ENCODE measurements at places on chromosomes 5 and 9.
A peak's percentile ranks its signal among the peaks of the same experiment; 100 is the strongest.

GRCh38 chr9:35646533-35647265 lies 4.0 kb downstream of the SIT1 start:
- peak; percentile 90 for DNase-seq
- peak overlapping the region; percentile 98 for H3K4me3 ChIP-seq
- H3K4me1 ChIP-seq = peaks cover 41% of the 10 kb centered on the region
- peaks cover 4% of the 10 kb centered on the region for H3K36me3 ChIP-seq

- no peaks in the 10 kb centered on the region for H3K4me1 ChIP-seq
- no peak overlapping the region for H3K4me3 ChIP-seq
- H3K36me3 ChIP-seq = peaks cover 2% of the 10 kb centered on the region
- peaks cover 37% of the 10 kb centered on the region for H3K27me3 ChIP-seq
- no peak overlapping the region for H3K27ac ChIP-seq
Measured at GRCh38 chr9:95551406-95551805, 34.6 kb upstream of the PTCH1 start.

- H3K4me1 ChIP-seq = no peaks in the 10 kb centered on the region
- no peaks in the 10 kb centered on the region for H3K36me3 ChIP-seq
- H3K4me3 ChIP-seq = no peak overlapping the region
- H3K27ac ChIP-seq = no peak overlapping the region
Measured at GRCh38 chr5:148685520-148686134, 31.3 kb upstream of the HTR4 start.

DNA sequence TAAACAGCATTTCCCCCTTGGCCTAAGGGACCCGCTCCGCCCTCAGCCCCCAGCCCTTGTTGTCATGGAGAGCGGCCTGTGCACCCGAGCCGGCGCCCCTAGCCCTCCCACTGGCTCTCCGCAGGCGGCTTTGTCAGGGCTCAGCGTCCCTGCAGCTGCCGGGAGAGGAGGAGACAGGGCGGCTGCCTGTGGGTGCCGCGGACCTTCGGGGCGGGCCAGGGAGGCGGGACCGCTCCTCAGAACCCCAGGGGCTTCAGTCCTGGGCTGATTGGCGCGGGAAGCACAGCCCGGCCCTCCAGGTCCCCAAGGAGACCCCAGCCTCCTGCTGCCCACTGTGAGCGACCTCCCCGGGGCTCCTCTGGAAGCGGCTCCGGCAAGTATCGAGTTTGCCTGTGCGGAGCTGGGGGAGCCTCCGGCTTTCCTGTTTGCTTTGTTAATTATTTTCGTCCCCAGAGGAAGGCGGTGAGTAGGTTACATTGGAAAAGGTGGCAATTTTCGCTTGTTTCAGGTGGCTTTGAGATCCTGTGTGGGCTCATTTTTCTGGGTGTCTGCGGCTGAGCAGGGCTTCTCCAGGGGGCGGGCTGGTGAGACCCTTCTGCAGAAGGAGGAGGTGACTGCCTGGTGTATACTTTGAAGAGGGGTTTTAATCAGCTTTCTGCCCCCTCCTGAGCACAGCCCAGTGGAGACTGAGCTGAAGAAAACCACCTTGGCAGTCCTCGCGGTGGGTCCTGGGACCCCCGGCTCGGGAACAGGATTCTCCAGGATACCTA lies at the start of gene FGD3:
TSS of gene FGD3 (plus strand) at position 256 of the 770 bp plus-strand sequence. CDS start 28,734 bp downstream, outside the sequence.
- peak within 1 kb of the TSS; percentile 67 for H3K4me3 ChIP-seq
- peak; percentile 33 for DNase-seq
- H3K4me1 ChIP-seq = peaks cover 40% of the 10 kb centered on the region
- H3K27me3 ChIP-seq = no peaks in the 10 kb centered on the region
- peak within 1 kb of the TSS; percentile 94 for H3K27ac ChIP-seq

GRCh38 chr9:106670418-106670817 lies 192.5 kb upstream of the ZNF462 start:
- no peaks in the 10 kb centered on the region for H3K4me1 ChIP-seq
- H3K27ac ChIP-seq = no peak overlapping the region
- H3K27me3 ChIP-seq = no peaks in the 10 kb centered on the region
- DNase-seq = no peak

DNA sequence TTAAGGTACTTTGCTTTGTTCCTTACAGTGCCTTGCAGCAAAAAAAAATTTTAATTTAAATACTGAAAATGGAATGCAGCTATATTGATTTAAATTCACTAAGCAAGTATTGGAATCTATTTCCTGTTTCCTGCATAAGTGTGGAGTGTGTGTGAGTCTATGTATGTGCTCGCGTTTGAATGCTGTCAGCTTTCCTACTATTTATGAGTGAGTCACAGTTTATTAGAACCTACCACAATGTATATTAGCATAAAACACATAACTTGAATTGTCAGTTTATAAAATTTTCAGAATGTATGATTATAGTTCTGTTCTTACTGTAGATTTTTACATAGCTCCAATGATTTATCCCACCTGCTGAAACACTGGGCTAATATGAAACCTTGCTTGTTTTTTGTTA lies 302.1 kb downstream of the NR2F1-AS1 start:
- H3K27me3 ChIP-seq = no peaks in the 10 kb centered on the region
- no peak overlapping the region for H3K4me3 ChIP-seq
- no peaks in the 10 kb centered on the region for H3K36me3 ChIP-seq
- H3K27ac ChIP-seq = no peak overlapping the region

DNA sequence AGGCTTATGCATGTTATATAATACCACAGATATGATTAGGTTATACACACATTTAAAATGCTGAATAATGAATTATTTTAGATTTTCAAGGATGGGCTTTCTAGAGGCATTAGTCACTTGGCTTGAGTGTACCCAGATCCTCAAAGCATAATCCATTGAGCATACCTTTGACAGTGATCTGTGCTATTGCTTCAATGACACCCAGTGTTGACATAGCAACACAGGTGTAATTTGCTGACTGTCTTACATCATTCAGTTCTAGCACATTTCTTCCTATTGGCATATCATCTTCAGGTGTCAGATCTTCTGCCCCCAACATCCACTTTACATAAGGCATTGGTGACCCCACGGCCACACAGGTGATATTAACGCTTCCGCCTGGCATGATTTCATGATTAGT lies 721.5 kb upstream of the DMAC1 start:
- no peaks in the 10 kb centered on the region for H3K27me3 ChIP-seq
- DNase-seq = no peak
- H3K36me3 ChIP-seq = no peaks in the 10 kb centered on the region
- no peaks in the 10 kb centered on the region for H3K4me1 ChIP-seq
- no peak overlapping the region for H3K4me3 ChIP-seq

GRCh38 chr9:86329649-86330048 lies 24.6 kb downstream of the TUT7 start:
- H3K27me3 ChIP-seq = no peaks in the 10 kb centered on the region
- peaks cover 11% of the 10 kb centered on the region for H3K36me3 ChIP-seq
- peak overlapping the region; percentile 21 for H3K27ac ChIP-seq
- DNase-seq = no peak

GRCh38 chr9:93955981-93956784 lies 1.0 kb upstream of the BARX1 start:
- H3K27ac ChIP-seq = no peak overlapping the region
- no peak for DNase-seq
- H3K4me3 ChIP-seq = peak overlapping the region; percentile 86
- H3K4me1 ChIP-seq = peaks cover 33% of the 10 kb centered on the region
- H3K27me3 ChIP-seq = peaks cover 73% of the 10 kb centered on the region

DNA sequence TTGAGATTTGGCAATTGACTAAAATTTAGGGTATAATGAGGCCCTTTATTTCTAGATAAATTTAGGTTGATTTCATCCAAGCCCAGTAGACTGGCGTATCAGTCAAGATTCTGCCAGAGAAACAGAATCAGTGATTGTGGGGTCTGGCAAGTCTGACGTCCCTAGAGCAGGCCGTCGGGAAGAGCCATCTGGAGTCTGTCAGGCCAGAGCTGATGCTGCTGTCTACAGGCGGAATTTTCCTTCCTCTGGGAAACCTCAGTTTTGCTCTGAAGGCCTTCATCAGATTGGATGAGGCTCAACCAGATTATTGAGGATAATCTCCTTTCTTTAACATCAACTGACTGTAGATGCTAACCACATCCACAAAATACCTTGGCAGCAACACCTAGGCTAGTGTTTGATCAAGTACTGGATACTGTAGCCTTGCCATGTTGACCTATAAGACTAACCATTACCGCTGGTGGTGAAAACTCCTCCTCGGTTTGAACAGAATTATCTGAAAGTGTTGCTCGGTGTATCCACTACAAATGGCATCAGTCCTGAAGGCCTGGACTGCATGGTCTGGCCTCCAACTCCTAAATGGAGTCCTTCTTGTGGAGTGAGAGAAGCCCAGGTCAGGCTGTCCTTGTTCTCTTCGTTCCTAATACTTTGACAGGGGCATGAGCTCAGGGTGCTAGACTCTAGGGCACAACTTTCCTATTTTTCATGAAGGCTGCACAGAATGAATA lies 83.2 kb upstream of the ANKH start:
- H3K27ac ChIP-seq = no peak overlapping the region
- peaks cover 3% of the 10 kb centered on the region for H3K36me3 ChIP-seq
- no peak overlapping the region for H3K4me3 ChIP-seq
- H3K4me1 ChIP-seq = peaks cover 7% of the 10 kb centered on the region

DNA sequence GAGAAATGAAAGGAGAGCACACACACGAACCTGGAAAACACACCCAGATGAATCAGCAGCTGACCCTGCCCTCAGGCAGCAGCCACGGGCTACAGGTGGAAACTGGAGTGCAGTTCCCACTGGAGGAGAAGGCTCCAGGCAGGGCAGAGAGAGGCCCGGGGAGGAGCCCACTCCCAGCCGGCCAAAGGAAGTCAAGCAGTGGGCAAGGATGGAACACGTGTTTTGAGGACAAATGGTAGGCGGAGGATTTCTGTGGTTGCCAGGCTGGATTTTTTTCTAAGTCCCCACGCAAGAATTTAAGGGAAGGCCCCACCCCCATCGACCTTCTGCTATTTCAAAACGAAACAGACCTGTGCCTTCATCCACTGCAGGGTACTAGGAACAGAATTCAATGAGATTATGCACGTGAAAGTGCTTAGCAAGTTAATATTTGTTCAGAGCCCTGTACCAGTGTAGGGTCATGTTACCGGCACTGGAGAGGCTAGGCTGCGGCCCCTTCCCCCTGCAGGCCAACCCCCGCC lies 6.8 kb downstream of the EPB41L4B start:
- no peak for DNase-seq
- peaks cover 85% of the 10 kb centered on the region for H3K27me3 ChIP-seq
- no peak overlapping the region for H3K4me3 ChIP-seq
- peaks cover 15% of the 10 kb centered on the region for H3K4me1 ChIP-seq

DNA sequence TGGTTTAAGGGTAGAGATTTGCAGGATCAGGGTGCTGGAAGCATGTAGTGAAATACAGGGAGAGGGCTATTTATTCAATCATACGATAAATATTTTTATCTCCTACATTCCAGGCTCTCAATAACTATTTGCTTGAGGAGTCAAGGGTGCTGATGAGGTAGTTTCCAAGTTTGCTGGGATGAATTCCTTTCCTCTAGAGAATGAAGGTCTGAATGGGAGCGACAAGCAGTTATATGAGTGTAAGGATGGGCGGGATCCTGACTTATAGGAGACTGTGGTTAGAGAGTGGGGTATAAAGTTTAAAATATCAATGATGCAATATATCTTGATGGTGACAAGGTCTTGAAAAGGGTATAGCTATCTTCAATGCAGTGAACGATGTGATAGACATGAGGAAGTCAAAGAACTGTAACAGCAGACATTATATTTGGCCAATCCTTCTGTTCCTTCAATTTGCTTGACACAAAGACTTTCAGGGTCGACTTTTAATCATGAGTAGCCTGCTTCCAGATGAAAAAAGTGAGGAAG lies 201.1 kb upstream of the HAPLN1 start:
- peak overlapping the region; percentile 22 for H3K4me3 ChIP-seq
- H3K36me3 ChIP-seq = no peaks in the 10 kb centered on the region
- no peak overlapping the region for H3K27ac ChIP-seq

DNA sequence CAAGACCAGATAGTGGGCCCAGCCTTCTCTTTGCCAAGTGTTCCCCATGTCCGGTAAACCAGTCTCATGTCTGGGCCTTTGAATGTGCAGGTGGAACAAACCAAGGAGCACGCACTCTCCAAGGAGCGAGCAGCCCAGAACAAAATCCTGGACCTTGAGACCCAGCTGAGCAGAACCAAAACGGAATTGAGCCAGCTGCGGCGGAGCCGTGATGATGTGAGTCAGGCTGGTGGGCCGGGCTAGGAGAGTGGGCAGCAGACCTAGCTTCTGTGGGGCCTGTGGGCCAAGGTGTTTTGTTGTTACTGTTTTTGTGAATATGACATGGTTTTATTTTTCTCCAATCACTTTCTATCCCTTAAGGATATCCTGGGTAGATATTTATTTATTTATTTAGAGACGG lies 5.6 kb upstream of the GLE1 start:
- H3K4me1 ChIP-seq = peaks cover 3% of the 10 kb centered on the region
- H3K36me3 ChIP-seq = peaks cover 3% of the 10 kb centered on the region
- DNase-seq = no peak
- no peaks in the 10 kb centered on the region for H3K27me3 ChIP-seq
- no peak overlapping the region for H3K27ac ChIP-seq
- no peak overlapping the region for H3K4me3 ChIP-seq

DNA sequence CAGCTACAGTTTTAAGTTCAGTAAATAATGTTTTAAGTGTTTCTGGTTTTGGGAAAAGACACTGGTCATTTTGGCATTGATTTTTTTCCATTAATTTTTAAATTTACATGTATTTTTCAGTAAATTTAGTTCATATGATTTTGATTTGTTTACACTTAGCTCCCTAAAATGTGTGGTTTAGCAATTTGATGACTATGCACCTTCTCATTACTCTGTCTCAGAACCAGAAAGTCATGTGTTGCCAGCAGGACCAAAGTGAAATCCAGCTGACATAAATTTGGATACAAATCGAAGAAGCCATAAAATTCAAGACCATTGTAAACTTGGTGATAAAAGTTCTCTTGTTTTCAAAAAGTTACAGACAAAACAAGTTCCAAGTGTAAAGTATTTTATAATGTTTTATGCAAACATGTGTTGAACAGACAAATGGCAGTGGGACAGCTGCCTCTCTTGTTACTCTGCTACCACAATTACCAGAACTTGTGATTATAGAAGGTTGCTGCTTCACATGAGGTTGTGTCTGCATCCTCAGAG lies 354.8 kb downstream of the NR2F1-AS1 start:
- no peak overlapping the region for H3K4me3 ChIP-seq
- no peaks in the 10 kb centered on the region for H3K27me3 ChIP-seq
- no peaks in the 10 kb centered on the region for H3K4me1 ChIP-seq
- no peak for DNase-seq
- H3K36me3 ChIP-seq = no peaks in the 10 kb centered on the region
- H3K27ac ChIP-seq = no peak overlapping the region

DNA sequence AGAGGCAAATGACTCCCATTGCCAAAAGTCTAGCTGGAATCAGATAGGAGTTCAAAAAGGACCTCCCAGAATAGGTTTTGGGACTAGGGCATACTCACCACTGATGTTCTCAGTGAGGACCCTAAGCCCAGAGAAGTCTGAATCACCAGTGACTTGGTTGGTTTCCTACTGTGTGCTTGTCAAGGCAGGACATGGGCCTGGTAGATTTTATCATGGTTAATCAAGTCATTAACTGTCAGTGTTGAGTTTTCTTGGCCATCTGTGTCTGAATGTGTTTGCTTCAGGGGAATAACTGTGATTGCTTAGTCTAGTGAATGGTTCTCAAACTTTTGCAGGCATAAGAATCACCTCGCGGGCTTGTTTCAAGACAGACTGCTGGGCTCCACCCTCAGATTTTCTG lies 99.0 kb upstream of the GDNF start:
- H3K4me1 ChIP-seq = no peaks in the 10 kb centered on the region
- no peak overlapping the region for H3K27ac ChIP-seq
- no peak overlapping the region for H3K4me3 ChIP-seq
- DNase-seq = no peak

Measured in T-helper 17 cell (primary cell).